Stimulated activated CD8-positive, alpha-beta memory T cell treated with anti-CD3 and anti-CD28 coated beads, Interleukin-2, amount 100 ng/mL, for 1 hour (primary cell): ENCODE measurements at places on chromosomes 4 and X.

GRCh38 chr4:89800012-89800516, 36.9 kb downstream of the SNCA start:
- no peak for DNase-seq

DNA sequence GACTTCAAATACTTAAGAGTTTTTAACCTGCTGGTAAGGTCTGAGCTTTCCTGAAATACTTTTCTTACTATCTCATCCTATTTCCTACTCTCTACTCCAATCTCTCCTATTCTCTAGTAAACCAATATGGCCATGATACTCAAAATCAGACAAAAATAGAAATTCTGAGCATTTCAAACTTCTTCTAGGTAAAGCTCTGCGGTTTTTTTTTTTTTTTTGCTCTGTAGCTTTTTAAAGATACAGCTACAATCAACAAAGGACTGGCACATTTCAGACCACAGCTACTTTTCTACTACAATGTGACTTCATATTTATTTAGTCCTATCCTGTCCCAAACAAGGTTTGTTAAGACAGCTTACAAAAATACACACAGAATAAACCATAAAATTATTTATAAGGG, 31.1 kb downstream of the MAML3 start:
- no peak for DNase-seq

GRCh38 chrX:31329298-31329697, 257.5 kb upstream of the FTHL17 start:
- no peak for DNase-seq

DNA sequence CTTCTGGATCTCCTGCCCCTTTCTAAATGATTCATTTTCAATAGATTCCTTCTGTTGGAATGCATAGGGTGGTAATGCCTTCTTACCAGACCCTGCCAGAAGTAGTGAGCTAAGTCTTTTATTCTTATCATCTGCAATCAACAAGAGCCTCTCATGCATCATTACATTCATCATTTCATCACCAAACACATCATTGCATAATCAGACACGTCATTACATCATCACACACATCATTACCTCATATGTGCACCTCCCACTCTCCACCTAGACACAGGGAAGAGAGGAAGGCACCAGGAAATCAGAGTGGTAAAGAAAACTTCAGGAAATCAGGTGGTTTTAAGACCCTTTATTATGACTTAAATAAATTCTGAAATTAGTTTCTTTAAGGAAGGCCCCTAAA, 45.0 kb downstream of the VCX2 start:
- DNase-seq: no peak

- no peak for DNase-seq
These were observed 626.5 kb upstream of the GALNTL6 start for GRCh38 chr4:171186700-171187099.

- DNase-seq: no peak
These were observed 6.4 kb upstream of the ANTXR2 start for GRCh38 chr4:80079255-80079923.

- DNase-seq: no peak
These were observed 539.6 kb upstream of the PRKX start for GRCh38 chrX:4253092-4253491.

DNA sequence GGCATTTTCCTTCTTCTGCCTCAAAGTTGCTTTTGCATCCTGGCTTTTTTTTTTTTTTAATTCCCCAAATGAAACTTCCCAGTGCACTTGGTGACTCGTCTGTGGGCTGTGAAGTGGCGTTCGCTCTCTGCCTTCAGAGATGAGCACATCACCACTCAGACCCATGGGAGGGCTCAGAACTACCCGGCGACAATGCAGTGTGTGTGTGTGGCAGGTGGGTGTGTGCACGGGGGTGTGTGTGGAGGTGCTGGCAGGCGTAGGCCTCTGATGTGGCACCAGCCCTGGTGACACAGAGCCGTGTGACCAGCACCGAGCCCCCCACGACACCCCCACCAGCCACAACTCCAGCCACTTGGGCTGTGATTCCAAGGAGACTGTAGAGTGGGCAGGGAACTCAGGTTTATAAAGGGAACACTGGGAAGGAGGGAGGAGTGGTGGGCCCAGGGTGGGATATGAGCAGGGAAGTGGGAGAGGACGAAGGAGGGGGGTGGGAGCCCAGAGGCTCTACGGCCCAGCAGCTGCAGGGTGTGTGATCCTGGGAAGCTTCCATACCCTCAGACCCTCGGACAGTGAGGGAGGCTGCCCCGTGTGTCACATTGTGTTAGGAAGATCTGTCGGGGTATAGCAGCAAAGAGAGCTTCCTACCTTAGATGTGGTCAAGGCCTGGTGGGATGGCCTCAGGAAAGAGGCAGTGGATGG, 6.0 kb upstream of the WFS1 start:
- no peak for DNase-seq

- DNase-seq: no peak
These were observed 9.5 kb downstream of the HPRT1 start for GRCh38 chrX:134469486-134469885.

- DNase-seq: no peak
These were observed 90.8 kb upstream of the NPFFR2 start for GRCh38 chr4:71941001-71941400.

DNA sequence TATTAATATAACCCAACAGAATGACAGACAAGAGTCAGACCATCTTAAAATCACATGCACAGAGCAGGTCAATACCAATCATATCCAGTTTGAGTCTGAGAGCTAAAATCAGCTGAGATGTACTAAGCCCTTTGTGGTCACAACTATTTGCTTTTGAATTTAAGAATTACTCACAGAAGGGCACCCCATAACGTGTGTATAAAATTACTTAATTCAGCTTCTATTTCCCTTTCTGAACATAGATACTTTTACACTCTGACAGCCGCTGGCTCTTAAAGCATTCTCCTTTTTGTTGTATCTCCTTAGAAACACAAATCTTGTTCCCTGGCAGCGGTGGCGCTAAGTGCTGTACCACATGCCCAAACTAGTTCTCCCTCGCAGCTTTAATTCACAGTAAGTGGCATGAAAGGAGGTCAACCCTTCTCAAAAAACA, 14.8 kb upstream of the PPARGC1A start:
- no peak for DNase-seq

DNA sequence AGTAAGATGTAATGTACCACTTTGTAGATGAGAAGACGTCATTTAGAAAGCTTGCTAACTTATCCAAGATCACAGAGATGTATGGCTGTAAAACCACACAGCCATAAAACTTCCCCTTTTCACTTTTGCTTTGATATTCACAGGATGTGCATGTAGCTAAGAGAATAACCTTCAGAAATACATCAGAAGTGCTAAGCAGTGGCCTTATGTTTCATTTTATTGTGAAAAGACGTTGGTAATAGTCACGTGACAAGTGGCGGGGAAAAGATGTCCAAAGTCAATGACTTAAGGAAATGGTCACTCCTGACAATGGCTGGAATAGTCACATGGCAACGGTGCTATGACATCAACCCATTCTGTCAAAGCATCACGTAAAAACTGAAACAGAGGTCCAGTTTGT, 12.9 kb upstream of the WDR17 start:
- DNase-seq: no peak

GRCh38 chrX:131816551-131817136, 206.5 kb upstream of the STK26 start:
- DNase-seq: no peak

DNA sequence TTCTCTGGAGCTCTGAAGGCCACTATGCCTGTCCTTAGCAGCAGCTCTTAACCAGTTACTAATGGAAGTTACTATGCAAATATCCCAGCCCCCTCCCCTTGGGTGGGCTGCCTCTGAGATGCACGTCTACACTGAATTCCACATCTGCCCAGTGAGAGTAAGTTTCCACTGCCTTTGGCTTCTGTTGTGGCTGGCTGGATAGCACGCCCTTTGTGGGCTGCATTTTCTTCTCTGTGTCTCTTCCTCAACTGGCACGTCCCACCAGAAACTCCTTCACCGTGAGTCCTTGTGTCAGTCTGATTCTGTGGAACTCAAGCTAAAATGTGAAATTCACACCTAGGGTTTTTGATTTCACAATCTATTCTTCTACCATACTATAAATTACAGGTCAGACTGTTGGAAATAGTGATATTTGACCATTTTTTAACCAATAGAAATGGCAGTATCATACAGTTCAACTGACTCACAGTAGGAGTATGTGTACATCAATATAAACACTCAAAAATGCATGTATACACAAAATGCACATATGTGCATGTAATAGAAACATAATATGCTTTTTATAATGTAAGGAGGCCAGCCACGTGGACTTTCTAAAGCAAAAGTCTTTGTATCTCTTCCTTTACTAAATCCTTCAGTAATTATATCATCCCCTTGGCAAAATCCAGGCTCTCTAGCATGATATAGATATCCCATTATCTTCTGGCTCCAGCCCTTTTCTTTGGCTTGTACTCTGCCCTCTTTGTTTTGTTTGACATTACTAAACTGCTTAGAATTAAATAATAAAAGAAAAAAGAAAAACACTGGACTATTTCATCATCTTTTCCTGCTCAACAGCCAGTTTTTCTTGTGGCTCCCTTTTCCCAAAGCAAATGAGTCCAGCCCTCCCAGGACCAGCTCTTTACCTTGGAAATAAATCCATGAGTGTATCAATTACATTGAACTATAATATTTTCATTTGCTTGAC, 33.2 kb upstream of the LDB2 start:
- no peak for DNase-seq

GRCh38 chr4:101309925-101310324, 37.4 kb downstream of the PPP3CA start:
- DNase-seq: no peak

- DNase-seq: no peak
These were observed 620.6 kb downstream of the BCOR start for GRCh38 chrX:39477031-39477761.
